ENCODE measurements at places on chromosomes 2 and 18.

- no peak for DNase-seq
Measured at GRCh38 chr2:198628596-198628995, 824.2 kb downstream of the PLCL1 start.

GRCh38 chr2:55581874-55582547, 35.4 kb downstream of the PPP4R3B start:
- DNase-seq = no peak

DNA sequence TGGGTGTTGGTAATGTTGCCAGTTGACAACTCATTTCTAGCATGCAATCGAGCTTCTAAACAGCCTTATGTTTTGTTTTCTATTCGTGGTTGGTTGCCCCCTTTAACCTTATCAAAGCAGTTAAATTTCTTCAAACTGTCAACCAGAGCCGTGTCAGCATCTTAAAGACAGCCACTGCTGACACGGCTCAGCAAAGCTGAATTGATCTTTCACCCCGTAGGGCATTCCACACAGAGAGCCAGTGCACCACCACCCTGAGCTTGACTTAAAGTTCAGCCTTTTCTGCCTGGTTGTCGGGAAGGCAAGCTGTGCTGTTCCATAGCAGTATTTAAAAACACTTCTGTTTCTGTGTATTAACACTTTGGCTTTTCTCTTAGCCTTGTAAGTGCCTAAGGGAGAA, 355.0 kb upstream of the CHST9 start:
- no peak for DNase-seq

DNA sequence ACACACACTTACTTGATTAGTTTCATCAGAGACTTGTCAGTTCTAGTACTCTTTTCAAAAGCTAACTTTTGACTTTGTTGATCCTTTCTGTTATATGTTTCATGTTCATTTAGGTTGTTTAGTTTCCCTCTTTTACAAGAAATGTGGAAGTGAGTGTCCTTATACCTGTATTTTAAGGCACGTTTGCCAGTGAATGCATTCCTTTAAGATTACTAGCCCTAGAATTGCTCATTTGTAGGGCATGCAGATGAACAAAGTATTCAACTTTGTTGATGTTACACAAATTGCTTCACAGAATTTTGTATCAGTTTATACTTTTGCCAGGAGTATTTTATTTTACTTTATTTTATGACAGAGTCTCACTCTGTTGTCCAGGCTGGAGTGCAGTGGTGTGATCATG, 6.3 kb downstream of the IL1RL2 start:
- DNase-seq = no peak

DNA sequence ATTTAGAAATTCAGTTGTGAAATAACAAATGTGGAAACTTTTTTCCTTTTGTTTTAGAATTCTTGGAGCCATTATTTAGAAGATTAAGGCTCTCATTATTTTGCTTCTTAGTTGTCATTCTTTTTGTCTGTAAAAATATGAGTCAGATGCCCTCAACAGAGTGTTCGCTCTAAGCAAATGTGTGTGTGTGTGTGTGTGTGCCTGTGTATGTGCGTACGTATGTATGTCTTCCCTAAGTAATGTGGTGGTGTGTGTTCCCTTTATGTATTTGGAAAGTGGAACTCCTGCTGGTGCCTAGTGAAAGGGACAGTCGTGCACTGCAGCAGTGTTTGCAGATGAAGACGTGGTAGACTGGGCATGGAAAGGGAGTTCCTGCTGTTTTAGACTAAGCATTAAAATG, 27.5 kb downstream of the ZNF407 start:
- DNase-seq = no peak

- DNase-seq = peak; percentile 61
Measured at GRCh38 chr2:168246483-168247340, 683 bp downstream of the STK39 start.

GRCh38 chr18:12254136-12254819, at the start of gene CIDEA:
Gene CIDEA (plus strand): TSS chr18:12254361. CDS start chr18:12254384, 23 bp downstream.
- no peak for DNase-seq

- no peak for DNase-seq
Measured at GRCh38 chr2:26853751-26854150, 5.8 kb downstream of the DPYSL5 start.

DNA sequence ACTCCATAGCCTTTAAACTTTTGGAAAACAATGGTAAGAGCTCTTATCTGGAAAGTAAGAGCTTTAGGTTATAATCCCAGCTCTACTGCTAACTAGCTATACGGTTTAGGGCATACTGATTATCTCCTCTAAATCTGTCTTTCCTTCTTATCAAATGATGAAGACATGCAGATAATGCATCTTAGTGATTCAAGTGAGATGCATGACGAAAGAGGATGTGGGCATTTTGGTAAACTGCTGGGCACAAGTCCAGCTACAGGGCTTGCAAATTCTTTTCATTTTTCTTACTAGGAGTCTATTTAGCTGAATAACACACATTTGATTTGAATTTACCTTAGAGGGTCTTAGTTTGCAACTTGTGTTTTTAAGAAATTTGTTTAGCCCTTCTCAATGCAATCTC, 1604.8 kb upstream of the ZEB2 start:
- no peak for DNase-seq

- no peak for DNase-seq
Measured at GRCh38 chr2:180944372-180944771, 36.0 kb upstream of the UBE2E3 start.

GRCh38 chr18:26653943-26654615, 105.7 kb upstream of the KCTD1 start:
- DNase-seq = no peak

GRCh38 chr2:75549401-75550253, 11.1 kb downstream of the EVA1A start:
- no peak for DNase-seq

- no peak for DNase-seq
Measured at GRCh38 chr18:46080156-46080555, 8.1 kb upstream of the PSTPIP2 start.

DNA sequence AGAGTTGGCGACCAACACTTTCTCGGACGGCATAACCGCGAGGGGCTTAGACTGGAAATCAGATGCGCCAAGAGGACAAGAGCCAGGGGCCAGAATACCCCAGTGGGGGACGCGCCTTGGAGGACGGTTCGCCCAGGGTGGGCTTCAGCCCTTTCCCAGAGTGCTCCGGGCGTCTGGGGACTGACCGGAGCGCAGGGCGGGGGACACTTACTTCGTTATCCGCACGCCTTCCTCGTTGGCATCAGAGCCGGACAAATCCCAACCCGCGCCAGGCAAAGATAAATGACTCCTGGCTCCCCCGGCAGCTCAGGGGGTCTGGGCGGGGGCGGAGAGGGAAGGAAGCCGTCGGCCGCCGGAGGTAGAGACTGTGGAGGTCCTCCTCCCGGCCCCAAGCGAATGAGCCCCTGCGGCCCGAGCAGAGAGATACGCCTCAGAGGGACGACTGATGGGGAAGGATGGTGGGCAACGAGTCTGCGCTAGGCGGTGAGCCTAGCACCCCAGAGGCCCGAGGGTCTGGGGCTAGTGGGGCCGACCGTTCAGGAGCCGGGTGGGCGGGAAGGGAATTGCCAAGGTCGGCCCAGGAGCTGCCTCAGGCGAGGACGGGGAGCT, 4.7 kb upstream of the SATB2 start:
- no peak for DNase-seq

DNA sequence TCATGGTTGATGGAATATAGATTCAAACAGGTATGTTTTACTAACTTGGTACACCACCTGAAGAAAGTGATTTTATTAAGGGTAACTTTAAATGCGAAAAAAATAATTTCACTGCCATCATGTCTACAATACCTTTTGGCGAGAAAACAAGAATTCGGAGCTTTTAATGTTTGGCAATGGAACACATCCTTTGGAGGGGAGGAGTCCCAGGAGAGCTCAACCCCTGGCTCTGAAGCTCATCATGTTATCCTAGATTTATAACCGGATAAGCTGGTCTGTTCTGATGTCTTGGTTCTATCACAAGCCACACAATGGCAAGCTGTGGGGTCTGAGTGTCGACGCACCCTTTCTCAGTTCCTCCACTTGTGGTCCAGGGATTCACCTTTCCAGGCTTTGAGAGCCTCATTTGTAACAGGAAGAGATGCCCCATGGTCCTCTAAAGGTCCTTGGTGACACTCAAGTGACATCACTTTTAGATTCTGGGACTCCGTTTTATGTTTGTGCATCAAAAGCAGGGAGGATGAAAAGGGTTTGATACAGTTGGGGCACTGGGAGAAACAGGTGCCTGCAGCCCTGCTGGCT, 172.7 kb downstream of the BCL2 start:
- DNase-seq = no peak

GRCh38 chr2:19580830-19581229, 222.4 kb upstream of the OSR1 start:
- no peak for DNase-seq

GRCh38 chr2:142734770-142735169, 142.7 kb upstream of the KYNU start:
- DNase-seq = no peak

DNA sequence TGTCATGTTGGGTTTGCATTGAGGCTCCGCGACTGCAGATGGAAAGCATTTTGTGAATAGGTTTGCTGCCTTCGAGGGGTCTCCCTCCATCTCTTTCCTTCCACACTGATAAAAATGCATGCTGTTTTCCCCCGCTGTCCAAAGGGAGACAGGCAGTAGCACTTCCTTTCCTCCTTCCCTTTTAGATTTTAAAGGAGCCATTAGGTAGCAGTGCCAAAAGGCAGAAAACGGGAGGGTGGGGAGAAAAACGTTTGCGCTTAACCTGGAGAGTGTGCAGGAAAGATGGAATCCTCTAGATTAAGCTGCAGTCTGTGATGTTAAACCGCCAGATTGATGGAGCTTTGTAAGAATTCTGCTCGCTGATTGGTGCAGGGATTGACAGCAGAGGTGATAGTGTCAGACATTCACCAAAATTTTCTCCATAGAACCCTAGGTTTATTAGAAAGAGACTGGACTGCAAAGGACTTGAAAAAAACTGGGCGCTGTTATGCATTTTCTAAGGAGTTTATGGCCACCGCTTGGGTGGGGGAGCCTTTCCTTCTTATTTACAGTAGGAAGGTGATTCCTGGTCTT, 688 bp downstream of the MAPRE2 start:
- DNase-seq = no peak

- DNase-seq = no peak
Measured at GRCh38 chr2:873651-874580, 76.7 kb upstream of the SNTG2 start.

- no peak for DNase-seq
Measured at GRCh38 chr2:73503992-73504570, 118.4 kb downstream of the ALMS1 start.

DNA sequence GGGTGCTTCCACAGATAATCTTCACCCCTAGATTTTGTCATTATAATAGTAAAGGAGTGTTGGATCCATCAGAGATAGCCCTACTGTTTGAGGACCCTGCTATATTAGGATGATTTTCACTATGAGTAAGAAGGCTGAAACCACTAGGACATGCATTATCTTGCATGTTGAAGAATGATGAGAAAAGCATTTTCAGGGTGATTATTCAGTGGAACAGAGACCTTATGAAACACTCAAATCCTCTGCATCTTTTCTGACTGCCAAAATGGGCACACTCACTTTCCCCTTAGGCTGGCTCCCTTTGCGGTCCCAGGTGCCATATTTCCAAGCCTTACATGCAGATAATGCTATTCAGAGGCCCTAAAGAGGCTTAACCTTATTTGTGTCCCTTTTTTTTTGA, 296.9 kb downstream of the RND3 start:
- DNase-seq = no peak

DNA sequence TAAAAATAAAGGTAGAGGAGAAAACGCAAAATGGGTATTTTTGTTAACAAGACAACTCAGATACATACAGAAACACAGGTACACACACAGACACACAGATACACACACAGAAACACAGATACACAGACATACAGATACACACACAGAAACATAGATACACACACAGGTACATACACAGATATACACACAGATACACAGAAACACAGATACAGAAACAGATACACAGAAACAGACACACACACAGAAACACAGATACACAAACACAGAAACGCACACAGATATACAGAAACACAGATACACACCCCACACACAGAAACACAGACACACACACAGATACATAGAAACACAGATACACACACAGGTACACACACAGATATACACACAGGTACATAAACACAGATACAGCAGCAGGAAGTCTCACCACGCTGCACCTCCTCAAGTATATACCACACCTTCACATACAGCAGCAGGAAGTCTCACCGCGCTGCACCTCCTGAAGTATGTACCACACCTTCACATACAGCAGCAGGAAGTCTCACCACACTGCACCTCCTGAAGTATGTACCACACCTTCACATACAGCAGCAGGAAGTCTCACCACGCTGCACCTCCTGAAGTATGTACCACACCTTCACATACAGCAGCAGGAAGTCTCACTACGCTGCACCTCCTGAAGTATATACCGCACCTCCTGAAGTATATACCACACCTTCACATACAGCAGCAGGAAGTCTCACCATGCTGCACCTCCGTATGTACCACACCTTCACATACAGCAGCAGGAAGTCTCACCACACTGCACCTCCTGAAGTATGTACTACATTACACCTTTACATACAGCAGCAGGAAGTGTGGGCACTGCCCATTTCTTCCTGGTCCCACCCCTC, 250.5 kb downstream of the HDAC4 start:
- no peak for DNase-seq

- DNase-seq = no peak
Measured at GRCh38 chr18:74731097-74731496, 133.4 kb downstream of the ZNF407 start.

- DNase-seq = no peak
Measured at GRCh38 chr2:226478109-226478809, 321.4 kb downstream of the IRS1 start.
